Esophagus (tissue), 2 donors: ENCODE measurements at places on chromosomes 12 and 14. TPM values are rescaled to one million over a fixed set of nuclear protein-coding genes. Genes with fewer than 3 reads are reported as not detected.

CRY1 gene
- polyA plus RNA-seq, result 4.1 TPM

NRL gene
- 0.86 TPM for polyA plus RNA-seq

OTOGL gene
- polyA plus RNA-seq, result 0.11 TPM

TMTC1 gene
- 1.3 TPM for polyA plus RNA-seq

MPHOSPH9 gene
- 4.0 TPM for polyA plus RNA-seq

TRHDE gene
- polyA plus RNA-seq, result 0.04 TPM

TBX5 gene
- polyA plus RNA-seq, result 0.51 TPM

PRICKLE1 gene
- polyA plus RNA-seq, result 0.45 TPM

AQP6 gene
- 0.08 TPM for polyA plus RNA-seq

TTLL5 gene
- 10.5 TPM for polyA plus RNA-seq

GPRC5D gene
- 0.31 TPM for polyA plus RNA-seq

ADCY6 gene
- 7.2 TPM for polyA plus RNA-seq

GARIN6 gene
- polyA plus RNA-seq, result not detected

SLC17A8 gene
- polyA plus RNA-seq, result not detected

CPNE8 gene
- polyA plus RNA-seq, result 4.5 TPM

TAS2R20 gene
- polyA plus RNA-seq, result 0.08 TPM

GLT1D1 gene
- polyA plus RNA-seq, result 0.19 TPM

MEG3 gene
- polyA plus RNA-seq, result 9.7 TPM

IFT43 gene
- 27.7 TPM for polyA plus RNA-seq

MGAT2 gene
- 9.2 TPM for polyA plus RNA-seq

GZMB gene
- polyA plus RNA-seq, result 3.0 TPM

FAM161B gene
- polyA plus RNA-seq, result 1.6 TPM

ZNF26 gene
- polyA plus RNA-seq, result 3.4 TPM

DACT1 gene
- polyA plus RNA-seq, result 0.65 TPM

ACVRL1 gene
- 5.2 TPM for polyA plus RNA-seq

FAIM2 gene
- 0.39 TPM for polyA plus RNA-seq

HOXC13 gene
- 0.02 TPM for polyA plus RNA-seq
